ENCODE measurements at places on chromosomes 11 and 22.

DNA sequence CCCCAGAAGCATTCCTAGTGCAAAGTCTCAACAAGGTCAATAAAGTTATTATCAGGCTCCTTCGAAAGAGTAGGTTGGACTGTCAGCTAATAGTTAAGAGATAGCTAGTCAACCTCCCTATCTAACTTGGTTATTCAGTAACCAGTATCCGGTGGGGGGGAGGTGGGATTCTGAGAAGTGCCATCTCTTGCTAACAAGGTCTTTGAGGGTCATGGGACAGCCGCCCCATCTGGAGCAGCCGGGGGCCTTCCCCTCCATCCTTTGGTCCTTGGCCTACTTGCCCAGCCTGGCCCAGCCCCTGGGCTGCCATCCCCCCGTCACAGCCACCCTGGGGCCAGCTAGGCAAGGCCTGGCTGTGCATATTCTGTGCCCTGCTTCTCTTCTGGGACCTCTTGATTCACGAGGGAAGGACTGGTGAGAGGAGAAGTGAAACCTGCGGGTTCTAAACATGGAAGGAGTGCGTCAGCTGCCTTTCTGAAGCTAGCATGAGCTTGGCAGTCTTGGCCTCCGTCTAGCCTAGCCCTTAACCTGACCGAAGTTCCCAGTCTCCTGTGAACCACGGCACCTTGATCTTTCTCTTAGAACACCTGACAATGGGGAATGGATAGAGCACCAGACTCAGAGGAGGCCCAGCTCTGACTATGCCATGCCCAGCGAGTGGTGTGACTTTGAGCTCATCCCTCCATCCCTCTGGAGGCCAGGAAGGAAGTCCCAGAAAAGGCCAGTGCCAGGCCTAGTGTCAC, 9.3 kb downstream of the SLC37A2 start:
- no peak for DNase-seq

DNA sequence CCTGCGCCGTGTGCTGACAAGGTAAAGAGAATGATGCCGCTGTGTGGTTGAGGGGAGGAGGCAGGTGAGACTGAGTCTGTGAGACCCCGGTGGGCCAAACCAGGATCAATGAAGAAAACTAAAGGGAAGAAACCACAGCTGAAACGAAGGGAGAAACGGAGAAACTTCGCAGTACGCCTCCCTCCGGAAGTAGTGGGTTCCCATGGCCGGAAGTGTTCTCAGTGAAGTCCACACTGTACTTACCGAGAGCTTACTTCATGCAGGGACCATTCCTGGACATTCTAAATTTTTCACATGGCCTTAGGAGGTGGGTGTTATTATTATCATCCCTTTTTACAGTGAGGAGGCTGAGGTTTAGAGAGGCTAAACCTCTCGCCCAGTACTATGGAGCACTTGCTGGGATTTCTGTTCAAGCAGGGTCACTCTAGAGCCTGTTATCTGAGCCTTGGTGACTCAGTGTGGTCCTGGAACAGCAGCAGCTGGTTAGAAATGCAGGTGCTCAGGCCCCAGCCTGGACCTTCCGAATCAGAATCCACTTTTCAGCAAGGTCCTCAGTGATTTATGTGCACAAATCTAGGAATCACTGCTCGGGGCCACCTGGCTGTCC, 17.9 kb downstream of the CD5 start:
- no peak for DNase-seq

DNA sequence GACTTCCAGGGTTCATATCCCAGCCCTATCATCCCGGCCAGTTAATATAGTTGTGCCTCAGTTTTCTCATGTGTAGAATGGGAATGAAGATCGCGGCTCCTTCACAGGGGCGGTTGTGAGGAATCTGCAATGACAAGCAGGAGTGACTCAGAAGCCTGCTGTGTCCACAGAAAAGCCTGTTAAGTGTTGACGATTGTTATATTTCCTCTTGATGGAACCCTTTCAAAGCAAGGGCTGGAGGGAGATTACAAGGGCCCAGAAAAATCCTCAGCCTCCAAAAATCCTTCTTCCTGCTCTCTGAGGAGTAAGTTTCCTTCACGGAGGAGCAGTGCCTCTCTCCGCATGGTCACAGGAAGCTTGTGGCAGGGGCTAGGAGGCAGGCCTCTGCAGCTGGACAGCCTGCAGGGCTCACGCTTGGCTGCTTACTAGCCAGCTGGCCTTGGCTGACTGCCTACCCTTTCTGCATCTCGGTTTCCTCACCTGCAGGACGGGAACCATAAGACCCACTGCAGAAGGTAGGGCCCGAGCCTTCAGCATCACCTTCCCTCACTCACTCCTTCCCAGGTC, 63.4 kb downstream of the CACNG2 start:
- no peak for DNase-seq

- no peak for DNase-seq
These were observed 4.4 kb upstream of the DGCR2 start for GRCh38 chr22:19126309-19127273.

DNA sequence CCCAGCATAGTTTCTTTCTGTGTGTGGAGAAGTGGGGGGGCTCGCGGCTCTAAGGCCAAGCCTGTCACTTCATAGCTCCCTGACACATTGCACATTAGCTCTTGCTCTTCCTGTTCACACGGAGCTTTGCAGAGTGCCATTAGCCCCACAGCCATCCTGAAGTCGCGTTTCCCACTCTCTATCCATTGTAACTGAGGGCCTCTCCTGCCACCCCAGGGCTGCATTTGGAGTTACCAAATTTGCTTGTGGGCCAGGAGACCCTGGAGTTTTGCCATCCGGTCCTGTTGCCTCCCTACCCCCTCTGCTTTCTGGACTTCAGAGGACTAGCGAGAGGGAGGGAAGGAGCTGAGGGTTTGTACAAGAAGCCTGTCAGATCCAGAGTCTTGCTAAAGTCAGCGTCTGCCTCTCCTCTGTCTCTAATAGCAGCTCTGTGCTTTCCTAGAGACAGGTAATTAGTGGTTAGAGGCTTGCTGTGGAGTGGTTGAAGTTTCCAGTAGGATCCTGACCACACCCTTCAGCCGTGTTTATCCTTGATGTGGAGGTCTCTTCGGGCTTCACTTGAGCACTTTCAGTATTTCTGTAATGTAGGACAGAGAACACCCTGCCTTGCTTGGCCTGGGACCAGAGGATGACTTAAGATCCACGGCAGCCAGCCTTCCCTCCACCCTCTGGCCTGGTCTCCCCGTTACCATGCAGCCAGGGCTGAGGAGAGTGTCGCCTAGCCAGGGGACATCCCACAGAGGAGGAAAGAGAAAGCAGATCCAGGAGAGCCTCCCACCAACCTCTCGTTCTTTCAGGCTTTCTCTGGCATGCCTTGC, 14.1 kb downstream of the DCPS start:
- DNase-seq, result no peak

- DNase-seq, result no peak
These were observed 27.9 kb downstream of the GUCY1A2 start for GRCh38 chr11:106990331-106990730.

DNA sequence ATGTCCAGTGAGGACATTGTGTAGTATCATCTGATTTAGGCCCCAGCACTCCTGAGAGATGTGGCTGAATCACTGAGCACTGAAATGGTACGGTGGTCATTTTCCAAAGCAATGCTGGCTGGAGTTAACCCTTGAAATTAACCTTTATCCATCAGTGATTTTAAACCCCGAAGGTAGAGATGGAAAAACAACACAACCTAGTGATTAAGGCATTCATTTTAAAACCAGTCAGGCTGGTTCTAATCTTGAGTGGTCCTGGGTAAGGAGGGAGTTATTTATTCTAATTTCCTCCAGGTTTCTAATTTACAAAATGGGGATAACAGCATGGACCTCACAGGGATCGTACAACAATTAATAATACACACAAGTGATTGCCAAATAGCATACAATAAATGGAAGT, 6.6 kb upstream of the CSNK2A3 start:
- no peak for DNase-seq

DNA sequence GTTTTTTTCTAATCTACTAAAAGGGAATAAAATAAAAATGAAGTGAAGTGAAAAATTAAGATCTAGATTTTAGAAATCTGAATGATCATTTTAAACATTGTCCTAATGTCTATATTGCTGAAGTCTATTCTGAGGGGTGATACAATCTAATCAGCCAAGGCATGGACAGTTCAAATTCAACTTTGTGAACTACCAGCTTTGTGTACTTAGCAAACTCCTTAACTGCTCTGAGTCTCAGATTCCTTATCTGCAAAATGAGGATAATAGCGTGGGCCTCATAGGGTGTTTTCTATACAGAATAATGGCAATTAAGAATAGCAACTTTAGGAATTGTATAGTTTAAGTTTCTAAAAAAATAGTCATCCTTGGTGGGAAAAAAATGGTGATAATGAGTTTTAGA, 31.4 kb downstream of the FAR1 start:
- no peak for DNase-seq

DNA sequence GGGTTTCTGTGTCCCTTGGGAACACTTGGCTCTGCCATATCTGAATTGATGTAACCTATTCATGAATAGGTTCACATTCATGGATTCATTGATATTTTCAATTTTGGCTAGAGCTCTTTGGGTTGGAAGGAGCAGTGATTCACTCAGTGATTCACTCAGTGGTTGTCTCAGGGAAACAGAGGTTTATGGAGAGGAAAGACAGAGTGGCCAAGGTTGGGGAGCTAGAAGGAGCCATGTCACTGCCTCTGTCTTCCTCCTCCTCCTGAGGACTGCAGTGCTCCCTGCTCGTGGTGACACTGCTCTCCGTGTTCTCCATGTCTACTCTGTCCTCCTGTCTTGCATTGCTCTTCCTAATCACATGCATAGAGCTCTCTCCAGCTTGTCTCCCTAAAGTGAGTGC, 17.4 kb downstream of the CEP164 start:
- no peak for DNase-seq

- no peak for DNase-seq
These were observed 14.8 kb upstream of the MPPED1 start for GRCh38 chr22:43396934-43397457.

DNA sequence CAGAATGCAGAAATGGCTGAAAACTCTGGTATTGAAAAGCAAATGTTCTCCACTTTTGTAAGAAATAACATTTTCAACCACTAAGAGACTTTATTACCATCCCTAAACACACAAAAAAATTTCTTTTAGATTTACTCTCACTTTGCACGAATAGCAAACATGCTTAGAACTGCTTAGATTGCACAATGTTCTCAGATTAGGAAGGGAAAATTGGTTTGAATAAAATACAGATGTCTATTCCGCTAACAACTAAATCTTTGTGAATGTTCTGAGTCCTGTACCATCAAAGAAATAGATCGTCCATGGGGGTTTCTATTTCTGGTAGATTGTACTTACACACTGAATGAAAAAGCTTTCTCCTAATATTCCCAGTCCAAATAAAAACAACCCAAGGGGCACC, 40.1 kb downstream of the BDNF start:
- no peak for DNase-seq

GRCh38 chr11:43989162-43989981, 46.9 kb downstream of the C11orf96 start:
- DNase-seq, result no peak

- DNase-seq, result no peak
These were observed 26.6 kb upstream of the OSBPL5 start for GRCh38 chr11:3191586-3192324.

Data from retinal pigment epithelial cell (primary cell).